Right renal pelvis (tissue), 4 donors: ENCODE measurements at places on chromosomes 13 and 19.

GRCh38 chr13:105220063-105220462 is 1315.4 kb downstream of the EFNB2 start:
- DNase-seq = no peak

DNA sequence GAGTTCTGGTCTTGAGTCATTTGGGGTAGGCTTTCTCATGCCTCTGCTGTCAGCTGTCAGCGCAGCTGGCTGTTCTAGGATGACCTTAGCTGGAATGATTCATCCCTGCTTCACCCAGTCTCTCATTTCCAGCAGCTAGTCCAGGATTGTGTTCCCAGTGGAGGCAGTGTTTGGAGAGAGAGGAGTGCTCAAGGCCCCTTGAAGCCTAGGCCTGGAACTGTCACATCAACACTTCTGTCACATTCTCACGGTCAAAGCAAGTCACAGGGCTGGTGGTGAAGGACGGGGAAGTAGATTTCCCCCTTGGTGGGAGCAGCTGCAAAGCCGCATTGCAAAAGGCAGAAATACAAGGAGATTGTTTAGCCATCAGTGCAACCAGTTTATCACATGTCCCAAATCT is 15.2 kb downstream of the TPT1 start:
- DNase-seq = no peak

DNA sequence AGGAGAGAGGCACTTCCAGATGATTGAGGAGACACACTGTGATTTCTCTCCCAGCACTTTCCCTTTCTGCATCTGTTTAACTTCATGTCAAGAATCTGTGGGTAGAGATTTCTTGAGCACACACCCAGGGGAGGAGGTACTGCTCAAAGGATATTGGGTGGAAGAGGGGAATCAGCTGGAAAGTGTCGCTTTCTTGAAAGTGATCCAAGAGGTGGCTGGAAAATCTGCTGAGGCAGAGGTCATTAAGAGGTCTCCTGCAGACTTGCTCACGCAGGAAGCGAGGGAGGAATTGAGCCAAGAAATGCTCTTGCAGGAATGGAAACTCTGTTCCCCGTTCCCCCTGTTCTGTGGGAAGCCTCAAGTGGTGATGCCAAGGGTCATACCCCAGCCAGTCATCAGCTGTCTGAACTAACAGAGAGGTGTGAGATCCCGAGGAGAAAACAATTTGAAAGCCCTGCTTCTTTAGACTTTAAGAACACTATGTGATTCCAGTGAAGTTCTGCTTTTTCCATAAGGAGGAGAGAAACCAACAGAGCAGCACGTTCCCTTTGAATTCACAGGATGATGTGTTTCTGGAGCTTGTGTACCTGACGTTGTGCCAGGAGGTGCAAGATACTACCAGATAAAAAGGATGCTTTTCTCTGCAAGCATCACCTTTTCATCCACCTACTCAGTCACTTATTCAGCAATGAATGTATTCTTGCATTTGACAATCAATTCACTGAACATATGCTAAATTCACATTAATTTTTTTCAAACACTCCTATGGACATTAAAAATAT is 163.4 kb upstream of the GPR12 start:
- DNase-seq = peak; percentile 43

- no peak for DNase-seq
These were observed 366.4 kb downstream of the KLF12 start for GRCh38 chr13:73767747-73768315.

DNA sequence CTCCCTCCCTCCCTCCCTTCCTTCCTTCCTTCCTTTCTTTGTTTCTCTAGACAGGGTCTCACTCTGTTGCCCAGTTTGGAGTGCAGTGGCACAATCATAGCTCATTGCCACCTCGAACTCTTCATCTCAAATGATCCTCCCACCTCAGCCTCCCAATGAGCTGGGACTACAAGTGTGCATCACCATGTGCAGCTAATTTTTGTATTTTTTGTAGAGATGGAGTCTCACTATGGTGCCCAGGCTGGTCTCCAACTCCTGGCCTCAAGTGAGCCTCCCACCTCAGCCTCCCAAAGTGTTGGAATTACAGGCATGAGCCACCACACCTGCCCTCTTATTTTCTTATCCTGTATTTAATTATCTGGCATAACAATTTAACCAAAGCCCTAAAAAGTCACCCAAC is 4.4 kb downstream of the UPK1A start:
- DNase-seq = no peak

- no peak for DNase-seq
These were observed 35.0 kb upstream of the TNFSF11 start for GRCh38 chr13:42538996-42539395.

GRCh38 chr13:99986741-99987140 is 5.2 kb downstream of the ZIC2 start:
- DNase-seq = no peak

DNA sequence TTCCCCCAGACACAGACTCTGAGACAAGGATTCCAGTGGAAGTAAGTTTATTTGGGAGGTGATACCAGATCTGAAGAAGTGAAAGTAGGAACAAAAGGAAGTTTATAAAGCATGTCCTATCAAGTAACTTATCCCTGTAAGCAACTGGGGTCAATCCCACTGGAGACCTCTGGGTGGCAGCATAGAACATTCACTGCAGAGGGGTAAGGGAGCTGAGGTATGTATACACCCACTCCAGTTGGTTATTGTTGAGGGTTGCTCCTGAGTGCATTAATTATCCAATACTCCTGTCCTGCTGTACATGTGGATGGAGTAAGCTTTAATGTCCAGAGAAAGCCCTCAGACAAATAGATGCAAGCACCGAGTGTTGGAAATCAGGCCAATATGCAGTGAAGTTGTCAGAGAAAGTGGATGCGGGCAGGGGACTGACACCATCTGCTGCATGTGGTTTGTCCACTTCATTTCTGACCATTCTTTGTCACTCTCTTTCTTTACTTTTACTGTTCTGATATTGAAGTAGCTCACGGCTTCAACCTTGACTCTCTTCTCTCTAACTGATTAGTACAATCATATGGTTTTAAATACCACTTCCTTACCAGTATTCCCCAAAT is 46.7 kb downstream of the NOTCH3 start:
- DNase-seq = no peak

- no peak for DNase-seq
These were observed 639.0 kb upstream of the PRR20A start for GRCh38 chr13:56501750-56502149.

GRCh38 chr19:11754663-11755062 is 12.1 kb upstream of the ZNF441 start:
- no peak for DNase-seq

GRCh38 chr13:65784088-65784816 is 1445.9 kb downstream of the PCDH9 start:
- no peak for DNase-seq
